Posterior cingulate gyrus (tissue), 11 donors: ENCODE measurements at places on chromosomes 4 and X.

DNA sequence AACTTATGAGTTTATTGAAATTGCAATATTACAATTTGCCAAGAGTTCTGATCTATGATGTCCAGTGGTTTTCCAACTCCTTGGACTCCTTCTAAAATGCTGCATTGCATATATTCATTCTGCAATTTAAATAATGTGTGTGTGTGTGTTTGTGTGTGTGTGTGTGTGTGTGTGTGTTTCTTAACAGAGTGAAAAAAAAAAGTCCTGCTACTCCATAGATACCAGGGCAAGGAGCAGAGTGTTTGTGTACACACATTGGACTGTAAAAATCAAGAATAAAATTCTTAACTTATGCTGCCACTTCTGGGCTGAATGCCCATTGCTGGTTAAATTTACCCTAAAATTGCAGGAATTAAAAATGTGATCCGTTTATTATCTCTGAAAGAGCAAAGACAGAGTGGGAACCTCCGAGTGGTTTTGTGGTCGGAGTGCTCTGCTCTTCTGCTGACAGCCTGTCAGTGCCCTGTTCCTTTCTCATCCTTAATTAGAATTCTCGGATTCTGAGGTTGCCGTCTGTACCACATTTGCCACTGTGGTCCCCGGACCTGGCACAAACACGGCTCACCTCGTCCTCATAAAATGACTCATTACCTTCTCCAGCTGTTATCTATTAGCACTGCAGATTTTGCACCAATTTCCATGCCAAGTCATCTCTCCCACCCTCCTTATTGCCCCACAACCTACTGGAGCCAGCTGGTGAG, 355.5 kb downstream of the KCNIP4 start:
- no peak for DNase-seq

DNA sequence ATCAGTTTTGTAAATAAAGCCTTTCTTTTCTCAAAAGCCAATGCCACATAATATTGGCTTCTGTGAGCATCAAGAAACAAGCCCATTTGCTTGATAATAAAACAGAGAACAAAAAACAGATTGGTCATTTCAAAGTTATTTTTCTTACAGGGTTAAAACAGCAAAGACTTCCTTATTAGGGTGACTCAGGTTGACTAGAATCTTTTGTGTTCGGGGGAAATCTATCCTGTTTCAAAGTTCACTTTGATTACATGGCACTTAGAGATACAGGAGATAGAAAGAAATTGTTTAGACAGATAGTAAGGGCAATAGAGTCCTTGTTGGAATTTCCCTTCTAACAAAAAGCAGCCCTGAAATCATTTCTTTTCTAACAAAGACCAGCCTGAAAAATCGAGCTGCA, 170.0 kb upstream of the GLRA2 start:
- no peak for DNase-seq

DNA sequence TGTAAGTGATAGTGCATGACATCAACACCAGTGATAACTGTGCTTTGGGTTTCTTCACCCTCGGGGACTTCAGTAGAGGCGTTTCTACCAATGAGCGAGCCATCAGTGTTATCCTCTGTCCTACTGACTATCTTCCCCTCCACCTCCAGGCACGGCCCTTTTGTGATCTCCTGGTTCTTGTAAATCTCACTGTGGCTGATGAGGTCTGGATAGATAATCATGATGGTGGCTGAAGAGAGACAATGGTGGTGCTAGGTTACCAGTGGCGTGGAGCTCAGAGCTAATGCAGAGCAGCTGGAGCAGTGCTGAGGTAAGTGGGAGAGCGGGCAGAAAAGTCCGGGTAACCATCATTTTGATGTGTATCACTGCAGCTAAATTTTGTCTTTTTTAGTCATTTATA, 816.6 kb downstream of the GLUD2 start:
- no peak for DNase-seq

DNA sequence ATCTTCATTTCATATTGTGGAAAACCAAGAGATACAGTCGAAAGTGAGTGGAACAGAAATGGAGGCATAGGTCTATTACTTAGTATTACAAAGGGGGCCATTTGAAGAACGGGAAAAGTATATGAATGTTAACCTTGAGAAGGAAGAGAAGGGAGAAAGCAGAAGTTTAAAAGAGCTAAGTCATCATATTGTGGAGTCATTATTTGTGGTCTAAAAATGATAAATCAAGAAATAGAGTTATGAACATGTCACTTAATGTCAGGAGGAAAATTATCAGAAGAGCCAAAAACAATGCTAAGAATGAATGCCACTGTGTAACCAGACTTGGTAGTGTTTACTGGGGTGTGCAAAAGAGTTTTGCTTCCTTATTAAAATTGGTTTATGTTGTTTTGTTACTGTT, 589.5 kb upstream of the LCORL start:
- DNase-seq: no peak

DNA sequence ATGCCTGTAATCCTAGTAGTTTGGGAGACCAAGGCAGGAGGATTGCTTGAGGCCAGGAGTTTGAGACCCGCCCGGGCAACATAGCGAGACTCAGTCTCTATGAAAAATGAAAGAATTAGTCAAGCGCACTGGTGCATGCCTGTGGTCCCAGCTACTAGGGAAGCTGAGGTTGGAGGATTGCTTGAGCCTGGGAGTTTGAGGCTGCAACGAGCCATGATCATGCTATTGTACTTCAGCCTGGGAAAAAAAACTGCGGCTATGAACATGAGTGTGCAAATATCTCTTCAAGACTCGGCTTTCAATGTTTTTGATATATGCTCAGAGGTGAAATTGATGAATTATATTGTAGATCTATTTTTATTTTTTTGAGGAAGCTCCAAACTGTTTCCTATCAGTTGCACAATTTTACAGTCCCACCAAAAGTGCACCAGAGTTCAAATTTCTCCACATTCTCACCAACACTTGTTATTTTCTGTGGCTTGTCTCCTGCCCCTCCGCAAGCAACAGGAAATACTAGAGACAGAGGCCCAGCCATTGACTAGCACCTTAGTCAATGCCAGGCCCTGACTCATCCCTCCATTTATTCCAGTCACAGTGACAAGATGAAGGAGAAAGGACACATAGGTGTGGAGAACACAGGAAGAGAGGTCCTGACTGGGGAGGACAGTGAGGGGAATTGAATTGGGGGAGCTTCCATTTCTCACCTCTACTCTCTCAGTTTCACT, 33.1 kb upstream of the ZNF41 start:
- DNase-seq: no peak

- DNase-seq: no peak
Observed at GRCh38 chrX:57172544-57172943, 35.3 kb upstream of the SPIN2A start.

DNA sequence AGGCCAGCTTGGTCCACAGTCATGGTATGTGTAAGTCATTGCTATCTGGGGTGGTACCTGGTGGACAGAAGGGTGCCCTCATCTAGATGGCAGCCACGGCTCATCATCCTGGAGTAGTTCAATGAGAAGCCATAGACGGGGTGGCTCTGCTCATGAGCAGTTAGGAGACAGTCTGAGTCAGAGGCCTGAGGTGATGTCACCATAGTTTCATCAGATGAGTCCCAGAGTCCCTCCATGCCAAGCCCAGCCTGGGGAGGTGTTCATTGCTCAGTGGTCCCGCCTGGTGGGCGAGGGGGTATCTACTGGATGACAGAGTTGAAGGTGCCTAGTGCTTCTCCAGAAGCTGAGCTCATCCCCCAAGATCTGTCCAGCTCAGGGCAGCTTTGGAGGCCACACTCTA, 49.8 kb downstream of the DLG3 start:
- DNase-seq: no peak

DNA sequence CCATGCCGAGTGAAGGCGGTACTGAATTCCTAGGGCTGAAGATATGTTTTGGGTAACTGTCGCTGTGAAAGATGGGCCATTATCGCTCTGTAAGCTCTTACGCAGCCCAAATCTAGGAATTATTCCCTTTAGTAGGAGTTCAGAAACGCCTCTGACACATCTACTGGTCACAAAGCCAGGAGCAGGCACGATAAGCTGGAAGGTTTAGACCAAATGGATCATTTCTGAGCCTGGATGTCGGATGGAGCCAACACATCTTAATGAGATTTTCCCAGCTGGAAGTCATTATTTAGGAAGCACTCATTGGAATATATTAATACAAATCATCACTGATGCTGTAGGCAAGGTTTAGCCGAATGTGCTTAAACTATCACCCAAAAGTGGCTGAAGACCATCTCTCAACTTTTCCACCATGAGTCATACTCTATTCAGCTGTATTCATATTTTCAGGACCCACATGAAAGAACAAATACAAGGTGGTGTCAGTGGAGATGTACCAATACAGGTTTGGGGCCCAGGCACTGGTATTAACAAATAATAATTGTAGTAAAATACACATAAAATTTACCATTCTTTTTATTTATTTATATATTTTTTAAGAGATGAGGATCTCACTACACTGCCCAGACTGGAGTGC, 34.2 kb upstream of the ATRX start:
- DNase-seq: no peak

DNA sequence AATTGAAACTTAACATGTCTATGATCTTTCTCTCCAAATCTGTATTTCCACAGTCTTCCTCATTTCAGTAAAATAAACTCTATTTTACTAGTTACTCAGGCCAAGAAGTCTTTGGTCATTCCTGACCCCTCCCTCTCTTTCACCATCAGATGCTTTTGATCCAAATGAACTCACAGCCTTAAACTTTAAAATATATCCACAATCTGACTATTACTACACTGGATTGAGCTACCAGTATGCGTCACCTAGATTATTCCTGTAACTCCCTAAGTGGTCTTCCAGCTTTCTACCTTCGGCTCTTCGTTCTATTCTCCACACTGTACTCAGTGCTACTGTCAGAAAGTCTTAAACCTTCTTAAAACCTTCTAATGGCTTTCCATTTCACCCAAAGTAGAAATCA, 195.1 kb downstream of the FBXW7 start:
- no peak for DNase-seq

- no peak for DNase-seq
Observed at GRCh38 chr4:56737666-56738065, 56.6 kb upstream of the HOPX start.

- DNase-seq: no peak
Observed at GRCh38 chrX:136745215-136746173, 35.2 kb downstream of the ARHGEF6 start.

DNA sequence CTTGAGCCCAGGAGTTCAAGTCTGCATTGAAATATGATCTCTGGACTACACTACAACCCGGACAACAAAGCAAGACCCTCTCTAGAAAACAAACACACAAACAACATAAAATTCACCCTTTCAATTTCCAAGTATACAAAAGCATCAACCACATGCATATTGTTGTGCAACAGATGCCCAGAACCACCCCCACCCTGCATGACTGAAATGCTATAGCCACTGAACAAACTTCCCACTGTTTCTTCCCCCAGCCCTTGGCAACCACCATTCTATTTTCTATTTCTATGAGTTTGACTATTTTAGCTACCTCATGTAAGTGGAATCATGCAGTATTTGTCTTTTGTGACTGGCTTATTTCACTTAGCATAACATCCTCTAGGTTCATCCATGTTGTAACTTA, 14.2 kb upstream of the C4orf51 start:
- DNase-seq: no peak

DNA sequence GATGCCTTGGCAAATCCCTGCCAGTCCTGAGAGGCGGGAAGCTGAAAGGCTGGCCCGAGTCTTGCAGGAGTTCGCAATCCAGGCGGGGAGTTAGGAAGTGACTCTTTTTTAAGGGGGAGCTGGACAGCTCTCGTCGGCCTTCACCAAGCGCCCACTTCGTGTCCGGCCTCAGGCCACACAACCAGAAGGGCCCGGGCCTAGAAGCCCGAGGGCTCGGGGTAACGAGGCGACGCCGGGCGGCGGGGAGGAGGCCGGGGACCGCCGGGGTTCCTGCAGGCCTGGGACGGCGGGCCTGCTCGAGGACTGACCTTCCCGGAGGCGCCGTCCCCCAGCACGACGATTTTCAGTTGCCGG, 395 bp downstream of the RAB28 start:
- no peak for DNase-seq

DNA sequence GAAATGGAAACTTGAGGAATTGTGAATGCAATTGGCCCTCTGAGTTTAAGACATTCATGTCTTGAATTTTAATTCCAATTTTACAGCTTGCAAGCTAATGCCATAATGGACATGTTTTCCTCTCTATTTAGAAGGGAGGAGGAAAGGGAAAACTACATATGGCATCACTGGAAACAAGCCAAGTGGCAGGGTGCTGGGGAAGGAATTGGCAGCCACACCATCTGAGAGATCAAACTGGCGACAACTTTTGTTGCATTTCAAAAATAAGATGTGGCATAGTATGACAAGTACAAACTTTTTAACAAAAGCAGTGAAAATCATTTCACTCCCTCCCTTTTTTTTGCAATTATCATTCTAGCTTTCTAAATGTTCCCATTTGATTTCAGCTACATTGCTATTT, 615.6 kb downstream of the CENPC start:
- DNase-seq: no peak

DNA sequence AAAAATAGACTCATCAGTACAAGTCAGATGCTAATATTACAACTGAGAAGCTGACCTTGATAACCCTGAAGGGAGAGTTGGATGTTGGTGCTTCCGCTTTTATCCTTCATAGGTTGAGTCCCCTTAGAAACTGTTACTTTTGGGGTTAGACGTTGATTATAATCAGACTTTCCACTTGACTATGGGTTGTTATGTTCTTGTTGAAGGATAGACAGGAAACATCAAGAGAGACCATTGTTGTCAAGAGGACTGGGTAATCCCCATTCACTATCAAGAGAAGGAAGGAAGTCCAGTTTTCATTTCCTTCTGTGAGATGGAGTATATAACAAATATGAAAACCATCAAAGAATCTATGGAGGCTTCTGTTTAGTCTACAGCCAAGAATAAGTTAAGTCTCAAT, 229.9 kb upstream of the AFF2 start:
- DNase-seq: no peak

GRCh38 chrX:21305799-21306336, 68.3 kb upstream of the CNKSR2 start:
- DNase-seq: no peak

DNA sequence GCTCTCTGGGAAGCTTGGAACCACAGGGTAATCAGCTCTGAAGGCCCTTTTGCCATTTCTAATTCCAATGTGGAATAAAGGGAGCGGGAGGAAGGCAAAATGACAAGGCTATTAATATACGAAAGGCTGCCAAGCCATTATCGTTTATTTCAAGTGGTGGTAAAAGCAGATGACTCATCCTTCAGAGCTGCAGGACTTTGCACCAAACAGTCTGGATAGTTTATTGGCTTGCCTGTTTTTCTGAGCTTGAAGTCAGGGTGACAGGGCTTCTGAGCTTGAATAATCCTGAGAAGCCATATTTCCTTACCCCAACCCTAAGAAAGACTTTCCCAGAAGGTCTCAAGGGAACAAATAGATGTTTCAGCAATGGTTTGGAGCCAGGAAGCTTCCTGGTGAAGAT, 7.7 kb upstream of the GABRE start:
- DNase-seq: no peak

DNA sequence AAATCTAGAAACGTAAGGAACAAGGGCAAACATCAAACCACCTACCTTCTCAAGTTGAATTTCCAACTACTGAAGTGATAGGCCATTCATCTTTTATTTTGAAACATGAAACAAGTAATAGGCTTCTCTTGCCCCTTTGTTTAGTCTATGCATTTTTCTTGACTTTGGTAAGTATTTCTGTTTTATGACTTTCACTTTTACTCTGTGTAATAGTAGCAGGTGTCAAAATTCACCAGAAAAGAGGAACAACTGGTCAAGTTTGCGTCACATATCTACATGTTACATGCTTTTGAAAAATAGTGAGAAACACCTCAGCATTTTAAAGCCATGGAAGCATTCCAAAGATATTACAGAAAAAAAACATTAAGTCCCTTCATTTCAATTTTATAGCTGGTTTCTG, 157.1 kb upstream of the FTHL17 start:
- DNase-seq: no peak
